Nucleus accumbens (tissue), 56 donors: ENCODE measurements at places on chromosomes 1 and 21.
A peak's percentile ranks its signal among the peaks of the same experiment; 100 is the strongest.

DNA sequence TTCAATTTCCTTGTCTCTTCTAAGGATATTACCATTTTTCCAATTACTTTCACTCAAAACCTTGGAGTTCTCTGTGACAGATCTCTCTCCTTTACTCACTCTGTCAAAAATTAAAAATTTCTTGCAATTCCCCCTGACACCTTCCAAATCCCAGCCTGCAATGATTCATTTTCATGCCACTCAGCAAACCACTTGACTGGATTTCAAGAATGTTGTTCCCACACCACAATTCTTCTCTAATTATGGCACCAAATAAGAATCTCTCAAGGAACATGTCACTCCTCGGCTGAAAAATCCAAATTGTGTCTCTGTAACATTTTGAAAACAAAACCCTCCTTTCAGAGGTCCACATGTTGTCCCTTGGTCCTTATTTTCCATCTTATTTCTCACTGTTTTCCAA is 438.9 kb upstream of the ZP4 start:
- DNase-seq: no peak

DNA sequence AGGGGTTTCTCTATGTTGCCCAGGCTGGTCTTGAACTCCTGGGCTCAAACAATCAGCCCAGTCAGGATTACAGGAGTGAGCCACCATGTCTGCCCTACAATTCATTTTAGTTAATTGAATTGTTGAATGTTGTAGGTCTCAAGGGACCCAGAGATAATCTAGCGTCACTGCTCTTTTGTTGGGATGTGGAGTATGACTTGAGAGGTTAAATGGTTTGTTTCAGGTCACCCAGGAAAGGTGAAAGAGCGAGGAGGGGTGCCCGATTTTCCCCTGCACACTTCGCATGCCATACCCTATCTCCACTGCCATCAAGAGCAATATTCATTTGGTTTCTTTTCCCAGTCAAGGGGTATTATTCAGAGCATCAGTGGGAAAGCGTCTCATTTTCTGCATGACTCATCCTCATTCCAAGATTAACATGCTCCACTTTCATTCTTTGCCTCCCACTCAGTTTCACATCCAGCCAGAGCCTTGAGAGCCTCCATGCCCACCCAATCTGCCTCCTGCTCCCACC is 13.1 kb upstream of the SLC30A1 start:
- no peak for DNase-seq

GRCh38 chr1:203167026-203167912 is 8.4 kb downstream of the MYBPH start:
- peak; percentile 53 for DNase-seq

GRCh38 chr1:60436186-60436585 is 362.6 kb upstream of the C1orf87 start:
- DNase-seq: no peak

DNA sequence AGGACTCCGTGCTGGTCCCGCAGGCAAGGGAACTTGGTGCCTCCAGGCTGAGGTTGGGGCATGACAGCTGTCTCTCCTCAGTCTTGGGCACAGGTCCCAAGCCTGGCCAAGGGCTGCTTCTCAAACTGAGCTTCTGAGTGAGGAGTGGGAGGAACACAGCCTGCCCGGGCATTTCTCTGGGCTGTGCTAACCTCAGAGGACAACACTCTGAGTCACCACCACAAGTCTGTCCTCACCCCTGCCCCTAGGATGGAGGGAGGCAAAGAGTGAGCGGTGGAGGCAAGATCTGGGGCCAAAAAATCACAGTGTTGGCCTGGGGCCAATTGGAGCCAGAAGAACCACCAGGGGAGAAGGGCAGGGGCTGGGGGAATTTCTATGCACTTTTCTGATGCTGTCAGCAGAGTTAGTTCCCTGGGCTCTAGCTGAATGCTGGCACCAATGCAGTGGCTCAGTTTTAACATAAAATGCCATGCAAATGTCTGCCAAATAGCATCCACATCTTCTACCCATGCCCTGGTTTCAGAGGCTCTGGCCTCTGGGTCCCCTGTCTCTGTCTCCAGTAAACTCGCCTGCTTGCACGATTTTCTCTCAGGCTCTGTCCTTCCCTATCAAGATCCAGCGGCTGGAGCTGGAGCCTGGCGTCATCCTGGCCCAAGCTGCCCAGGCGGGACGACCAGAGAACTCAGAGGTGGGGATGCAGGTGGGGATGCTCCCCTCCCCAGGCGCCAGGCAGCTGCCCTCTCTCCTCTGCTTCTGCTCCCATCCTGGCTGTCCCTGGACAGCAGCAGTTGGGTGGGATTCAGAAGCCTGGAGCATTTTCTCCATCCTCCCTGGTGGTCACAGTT is 11.0 kb upstream of the CDK18 start:
- no peak for DNase-seq

- no peak for DNase-seq
Observed at GRCh38 chr1:175269151-175269550, 76.6 kb upstream of the KIAA0040 start.

- no peak for DNase-seq
Observed at GRCh38 chr1:42777852-42778251, 6.9 kb upstream of the TMEM269 start.

DNA sequence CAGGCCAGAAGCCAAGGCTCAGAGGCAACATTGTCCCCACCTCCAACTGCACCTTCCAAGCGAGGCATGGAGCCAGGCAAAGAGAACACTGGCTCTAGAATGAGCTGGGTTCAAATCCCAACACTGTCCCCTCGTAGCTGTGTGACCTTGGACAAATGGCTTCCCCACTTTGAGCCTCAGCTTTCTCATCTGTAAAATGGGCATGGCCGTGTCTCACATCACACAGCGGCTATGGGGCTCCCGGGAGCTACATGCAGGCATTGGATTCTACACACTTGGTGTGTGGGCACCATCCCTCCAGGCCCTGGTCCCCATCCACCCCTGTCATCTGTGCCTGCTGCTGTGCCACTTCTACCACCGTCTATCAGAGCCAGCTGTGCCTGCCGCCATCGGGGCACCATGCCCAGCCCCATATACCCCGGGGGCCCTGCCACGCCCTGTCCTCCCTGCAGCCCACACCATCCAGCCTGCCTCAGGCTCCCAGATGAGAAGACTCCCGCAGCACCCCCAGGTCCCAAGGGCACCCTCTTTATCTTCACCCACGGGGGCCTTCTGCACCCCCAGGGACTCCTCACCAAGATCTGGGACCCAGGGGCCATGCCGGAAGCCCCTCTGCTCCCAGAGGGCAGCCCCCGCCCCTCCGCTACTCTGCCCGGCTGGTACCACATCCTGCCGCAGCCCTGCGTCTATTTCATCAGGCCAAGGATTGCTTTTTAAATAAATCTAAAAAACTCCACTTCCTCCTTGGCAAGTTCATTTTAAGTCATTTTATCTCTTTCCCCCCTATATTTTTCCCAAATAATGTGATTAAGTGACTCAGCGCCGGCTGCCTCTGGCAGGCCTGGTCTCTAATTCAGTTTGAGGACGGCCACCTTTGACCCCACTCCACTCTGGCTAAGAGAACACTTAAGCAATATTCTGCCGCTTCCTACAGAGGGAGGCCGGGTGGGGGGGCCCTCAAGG is 107.8 kb upstream of the TARDBP start:
- no peak for DNase-seq

DNA sequence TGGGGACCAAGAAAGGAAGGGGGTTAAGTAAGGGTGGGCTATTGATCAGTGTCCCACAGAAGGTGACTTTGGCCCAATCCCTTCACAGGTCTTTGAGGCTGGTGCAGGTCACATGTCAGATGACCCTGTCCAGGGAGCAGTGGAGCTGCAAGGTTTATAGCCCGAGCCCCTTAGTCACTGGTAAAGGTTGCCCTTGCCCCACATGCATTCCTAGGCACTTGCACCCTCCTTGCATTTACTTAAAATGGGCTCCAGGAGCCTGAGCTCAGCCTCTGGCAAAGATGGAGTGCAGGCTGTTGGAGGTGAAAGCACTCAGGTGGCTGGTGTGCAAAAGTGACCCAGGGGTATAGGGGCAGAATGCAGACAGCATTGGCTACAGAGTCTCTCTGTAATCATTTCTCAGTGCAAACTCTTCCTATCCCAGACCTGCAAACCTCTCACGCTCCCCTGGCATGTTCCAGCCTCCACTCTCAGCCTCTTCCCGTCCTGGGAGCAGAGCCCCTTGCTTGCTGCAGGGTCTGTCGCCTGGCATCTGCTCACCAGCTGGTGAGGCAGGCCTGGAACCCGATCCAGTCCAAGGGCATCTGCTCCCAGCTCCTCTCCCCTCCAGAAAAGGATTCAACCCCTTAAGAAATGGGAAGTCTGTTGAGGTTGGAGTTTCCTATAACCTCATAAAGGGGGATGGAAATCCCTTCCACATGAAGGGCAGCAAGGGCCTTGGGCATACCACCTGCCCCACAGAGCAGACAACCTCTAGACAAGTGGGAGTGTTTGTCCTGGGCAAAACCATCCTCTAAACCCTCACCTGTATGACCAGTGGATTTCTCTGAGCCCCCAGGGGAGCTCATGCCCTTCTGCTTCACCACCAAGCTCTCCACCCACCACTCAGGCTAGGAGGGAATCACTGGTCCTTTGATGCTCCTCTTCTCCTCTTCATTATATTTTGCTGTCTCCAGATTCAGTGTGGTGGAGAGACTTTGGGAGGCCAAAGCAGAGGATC is 23.1 kb upstream of the PTPRF start:
- DNase-seq: no peak

DNA sequence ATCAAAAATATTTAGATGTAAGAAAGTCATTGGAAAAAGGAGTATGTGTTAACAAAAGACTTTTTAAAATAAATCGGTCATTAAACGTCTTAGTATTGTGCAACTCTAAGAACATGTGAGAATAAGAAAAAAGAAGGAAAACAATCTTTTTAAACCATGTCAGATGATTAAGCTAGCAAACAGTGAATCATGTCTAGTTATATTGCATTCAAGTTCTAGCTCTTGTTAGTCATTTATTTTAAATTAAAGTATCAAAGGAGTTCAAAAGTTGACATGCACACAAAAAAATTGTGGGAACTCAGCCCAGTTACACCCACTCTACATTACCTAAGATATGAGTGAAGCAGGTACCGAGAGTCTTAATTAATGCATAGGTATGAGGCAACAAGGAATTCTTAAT is 9.8 kb downstream of the FRRS1 start:
- DNase-seq: no peak

DNA sequence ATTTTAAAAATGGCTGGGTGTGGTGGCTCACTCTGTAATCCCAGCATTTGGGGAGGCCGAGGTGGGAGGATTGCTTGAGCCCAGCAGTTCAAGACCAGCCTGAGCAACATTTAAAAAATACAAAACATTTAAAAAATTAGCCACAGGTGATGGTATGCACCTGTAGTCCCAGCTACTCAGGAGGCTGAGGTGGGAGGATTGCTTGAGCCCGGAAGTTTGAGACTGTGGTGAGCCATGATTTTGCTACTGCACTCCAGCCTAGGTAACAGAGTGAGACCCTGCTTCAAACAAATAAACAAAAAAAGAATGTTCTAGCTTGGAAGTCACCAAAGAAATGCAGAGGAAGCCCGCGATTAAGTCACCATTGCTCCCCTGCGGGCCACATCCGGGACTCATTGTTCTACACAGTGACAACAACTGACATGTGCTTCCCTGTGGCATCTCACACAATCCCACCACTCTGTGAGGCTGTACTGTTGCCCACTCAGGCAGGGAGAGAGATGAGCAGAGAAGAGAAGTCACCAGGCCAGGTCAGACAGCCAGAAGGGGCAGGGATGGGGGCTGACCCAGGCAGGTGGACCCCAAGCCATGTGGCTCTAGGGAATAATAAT is 18.4 kb upstream of the SPATC1L start:
- no peak for DNase-seq

GRCh38 chr21:15539376-15539775 is 190.4 kb upstream of the USP25 start:
- no peak for DNase-seq

DNA sequence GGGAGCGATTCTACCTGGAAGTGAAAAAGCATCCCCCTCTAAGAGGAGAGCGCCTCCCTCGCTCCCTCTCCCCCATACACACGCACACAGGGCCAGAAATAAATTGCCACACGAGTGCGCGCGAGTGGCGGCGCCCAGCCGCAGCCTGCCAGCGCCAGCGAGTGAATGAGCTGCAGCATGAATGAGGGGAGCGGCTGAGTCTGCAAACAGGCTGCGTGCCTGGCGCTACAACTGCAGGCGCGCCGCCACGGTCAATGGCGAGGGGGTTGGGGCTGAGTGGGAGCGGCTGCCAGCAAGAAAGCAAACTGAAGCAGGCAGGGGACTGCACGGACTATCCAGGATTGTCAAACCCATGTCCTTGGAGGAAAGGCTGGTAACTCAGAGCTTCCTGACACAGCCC is 2.2 kb downstream of the CAMK1G start:
- DNase-seq: peak; percentile 50

DNA sequence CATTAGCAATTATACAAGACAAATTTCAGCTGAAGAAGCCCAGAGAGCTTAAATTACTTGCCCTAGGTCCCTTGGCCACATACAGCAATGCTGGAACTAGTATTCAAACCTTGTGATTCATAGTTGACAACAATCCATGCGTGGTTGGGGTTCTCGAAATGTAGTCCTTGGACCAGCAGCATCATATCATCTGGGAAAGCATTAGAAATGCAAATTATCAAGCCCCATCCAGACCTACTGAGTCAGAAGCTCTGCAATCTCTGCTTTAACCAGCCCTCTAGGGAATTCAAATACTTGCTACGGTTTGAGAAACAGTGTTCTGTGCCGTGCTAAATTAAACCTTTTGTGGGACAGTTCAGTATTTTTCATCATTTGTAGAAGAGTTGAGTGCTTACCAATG is 65.1 kb downstream of the CLIC6 start:
- DNase-seq: no peak

- DNase-seq: no peak
Observed at GRCh38 chr1:236774926-236775325, 20.2 kb upstream of the MTR start.

GRCh38 chr1:238499021-238499420 is 608.3 kb upstream of the ZP4 start:
- DNase-seq: no peak

GRCh38 chr1:52633291-52633754 is 355 bp downstream of the SHISAL2A start:
- no peak for DNase-seq

GRCh38 chr1:55304229-55304740 is 89.1 kb upstream of the USP24 start:
- no peak for DNase-seq

GRCh38 chr1:31976401-31976800 is 37.3 kb upstream of the KHDRBS1 start:
- DNase-seq: no peak

GRCh38 chr1:84861988-84862644 is 30.9 kb downstream of the LPAR3 start:
- no peak for DNase-seq

DNA sequence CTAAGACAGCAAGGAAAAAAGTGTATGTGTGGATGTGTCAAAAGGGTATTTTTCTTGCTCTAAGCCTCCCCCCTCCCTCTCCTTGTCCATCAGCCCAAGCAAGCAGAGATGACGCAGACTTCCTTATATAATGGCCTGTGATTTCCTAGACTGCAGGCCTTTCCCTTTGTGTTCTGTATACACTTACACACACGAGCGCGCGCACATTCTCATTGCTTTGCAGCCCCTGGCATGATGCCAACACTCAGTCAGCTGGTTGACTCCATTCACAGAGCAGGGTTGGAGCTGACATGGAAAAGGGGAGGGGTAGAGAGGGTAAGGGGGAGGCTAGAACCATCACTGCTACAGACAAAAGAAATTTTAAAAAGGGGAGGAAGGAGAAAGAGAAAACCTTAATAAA is 41.8 kb downstream of the GATAD2B start:
- peak; percentile 71 for DNase-seq

- DNase-seq: no peak
Observed at GRCh38 chr1:42477775-42478174, 14.7 kb downstream of the CCDC30 start.

- DNase-seq: no peak
Observed at GRCh38 chr1:100628631-100629081, 90.7 kb downstream of the GPR88 start.

GRCh38 chr1:112358061-112358770 is 37.8 kb upstream of the CTTNBP2NL start:
- no peak for DNase-seq
